ENCODE measurements at places on chromosomes 7 and 10.

GRCh38 chr7:132402096-132402495, 174.2 kb downstream of the PLXNA4 start:
- DNase-seq: no peak

- DNase-seq: no peak
These were observed 11.8 kb upstream of the TIAL1 start for GRCh38 chr10:119608316-119609155.

GRCh38 chr7:21618706-21619105, 75.9 kb downstream of the DNAH11 start:
- no peak for DNase-seq

GRCh38 chr7:69246758-69247157, 351.5 kb upstream of the AUTS2 start:
- DNase-seq: no peak

GRCh38 chr10:121294630-121295029, 303.6 kb downstream of the FGFR2 start:
- no peak for DNase-seq
